ENCODE measurements at places on chromosomes 2 and 18.

DNA sequence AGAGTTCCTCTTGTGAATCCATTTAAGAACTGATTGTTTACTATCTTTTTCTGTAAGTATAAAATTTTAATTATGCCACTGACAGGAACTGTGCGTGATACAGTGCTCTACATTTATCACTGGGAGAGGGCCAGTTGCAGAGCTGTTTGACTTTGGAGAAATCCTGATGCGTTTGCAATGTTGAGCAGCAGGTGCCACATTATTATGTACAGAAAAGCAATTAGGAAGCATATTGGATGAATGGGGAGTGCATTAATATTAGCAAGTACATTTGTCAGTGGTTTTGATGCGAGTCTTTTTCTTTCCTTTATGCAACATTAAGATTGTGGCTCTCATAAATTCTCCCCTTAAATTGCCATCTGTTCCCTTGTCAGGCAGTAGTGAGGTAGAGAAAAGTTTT lies 302.3 kb upstream of the FANCL start:
- no peak for DNase-seq

DNA sequence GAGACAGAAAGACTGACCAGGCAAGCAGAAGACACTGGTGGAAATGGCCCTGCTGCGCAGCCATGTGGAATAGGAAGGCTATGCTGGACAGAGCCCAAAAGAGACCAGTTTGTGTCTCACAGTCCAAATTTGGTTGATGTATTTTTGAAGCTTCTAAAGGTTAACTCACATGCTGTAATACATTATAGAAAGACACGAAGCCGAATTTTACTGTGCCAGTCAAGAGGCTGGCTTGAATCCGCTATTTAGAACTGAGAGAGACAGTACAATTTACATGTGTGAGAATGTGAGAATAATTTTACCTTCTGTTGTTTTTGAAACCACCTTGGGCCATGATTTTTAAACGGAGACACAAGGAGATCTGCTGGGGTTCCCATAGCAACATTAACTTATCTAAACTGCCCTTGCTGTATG lies 113.6 kb downstream of the METTL8 start:
- DNase-seq, result no peak

GRCh38 chr2:52416340-52416739 lies 1351.3 kb upstream of the CHAC2 start:
- no peak for DNase-seq

GRCh38 chr2:176455816-176456291 lies 186.6 kb downstream of the MTX2 start:
- peak; percentile 56 for DNase-seq

DNA sequence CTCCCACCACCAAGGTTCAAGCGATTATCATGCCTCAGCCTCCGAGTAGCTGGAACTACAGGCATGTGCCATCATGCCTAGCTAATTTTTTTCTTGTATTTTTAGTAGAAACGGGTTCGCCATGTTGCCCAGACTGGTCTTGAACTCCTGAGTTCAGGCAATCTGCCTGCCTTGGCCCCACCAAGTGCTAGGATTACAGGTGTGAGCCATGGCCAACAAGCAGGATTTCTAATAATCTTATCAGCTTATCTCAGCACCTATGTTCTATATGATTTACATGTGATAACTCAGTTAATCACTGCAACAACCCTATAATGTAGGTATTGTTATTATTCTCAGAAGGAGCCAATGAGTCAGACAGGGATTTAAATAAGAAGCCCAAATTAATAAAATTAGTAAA lies 80.3 kb downstream of the GORASP2 start:
- DNase-seq, result no peak

DNA sequence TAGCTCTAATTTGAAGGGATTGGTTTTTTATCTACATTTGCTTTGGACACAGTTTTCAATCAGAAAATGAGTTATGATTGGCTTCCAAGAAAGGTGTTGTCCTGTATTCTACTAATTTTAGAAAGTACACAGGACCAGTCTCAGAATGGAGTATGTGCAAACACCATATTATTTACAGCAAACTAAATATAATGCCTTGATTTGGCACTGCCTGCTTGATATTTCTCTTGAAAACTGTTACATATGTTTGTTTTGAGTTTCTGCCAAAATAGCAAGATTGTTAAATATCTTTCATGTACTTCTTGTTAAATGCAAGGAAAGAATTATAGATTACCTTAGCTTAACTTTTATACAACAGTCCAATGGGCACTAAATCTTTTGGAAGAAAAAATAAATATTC lies 694.9 kb downstream of the KCNJ3 start:
- DNase-seq, result no peak

- DNase-seq, result no peak
Measured at GRCh38 chr2:233124421-233125080, 64.4 kb downstream of the INPP5D start.

GRCh38 chr2:8462280-8462679 lies 219.6 kb upstream of the ID2 start:
- DNase-seq, result no peak

GRCh38 chr2:147451902-147452515 lies 392.8 kb upstream of the ACVR2A start:
- no peak for DNase-seq

- no peak for DNase-seq
Measured at GRCh38 chr2:36355890-36356297, 316 bp downstream of the CRIM1 start.

- DNase-seq, result no peak
Measured at GRCh38 chr18:51150113-51150700, 47.3 kb downstream of the MEX3C start.

DNA sequence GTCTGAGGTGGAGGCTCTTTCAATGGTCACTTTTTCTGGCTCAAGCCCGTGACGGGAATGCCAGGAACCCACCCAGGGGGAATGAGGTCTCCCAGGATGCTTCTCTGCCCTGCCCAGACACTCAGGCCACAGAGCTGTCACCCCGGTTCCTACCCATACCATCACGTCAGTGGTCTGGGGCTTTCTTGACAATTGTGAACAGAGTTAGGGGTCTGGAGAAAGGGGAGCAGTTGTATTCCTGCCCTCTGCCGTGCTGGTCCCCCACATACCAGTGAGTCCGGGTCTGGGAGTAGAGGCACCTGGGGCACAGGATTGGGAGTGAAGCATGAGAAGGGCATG lies 97.2 kb downstream of the B3GNT2 start:
- DNase-seq, result no peak

- no peak for DNase-seq
Measured at GRCh38 chr2:240465268-240465764, 29.9 kb downstream of the GPC1 start.

DNA sequence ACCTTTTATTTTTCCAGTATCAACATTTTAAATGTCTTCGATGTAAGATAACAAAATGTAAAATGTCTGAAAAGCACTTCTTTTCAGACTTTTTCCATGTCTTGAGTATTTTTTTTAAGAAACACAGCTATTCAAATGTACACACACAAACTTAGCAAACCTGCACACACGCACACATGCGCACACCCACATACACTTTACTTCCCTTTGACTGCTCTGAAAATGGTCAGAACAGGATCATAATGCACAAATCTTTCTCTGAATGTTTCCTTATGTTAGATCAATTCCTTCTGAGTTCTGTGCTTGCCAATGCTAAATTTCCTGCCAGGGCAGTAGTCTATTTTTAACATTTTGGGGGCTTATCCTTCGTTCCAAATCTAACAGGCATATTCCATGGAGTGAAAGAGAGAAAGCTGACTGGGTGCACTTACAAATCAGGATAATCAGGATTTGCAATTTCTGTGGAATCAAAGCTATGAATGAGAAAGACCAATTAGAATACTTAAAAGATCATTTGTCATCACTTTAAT lies 136.3 kb downstream of the ZEB2 start:
- no peak for DNase-seq

GRCh38 chr2:101330253-101330933 lies 21.9 kb upstream of the RNF149 start:
- no peak for DNase-seq

GRCh38 chr2:129747500-129748125 lies 231.9 kb upstream of the RAB6C start:
- no peak for DNase-seq

- DNase-seq, result no peak
Measured at GRCh38 chr2:39033980-39034379, 86.9 kb downstream of the SOS1 start.

DNA sequence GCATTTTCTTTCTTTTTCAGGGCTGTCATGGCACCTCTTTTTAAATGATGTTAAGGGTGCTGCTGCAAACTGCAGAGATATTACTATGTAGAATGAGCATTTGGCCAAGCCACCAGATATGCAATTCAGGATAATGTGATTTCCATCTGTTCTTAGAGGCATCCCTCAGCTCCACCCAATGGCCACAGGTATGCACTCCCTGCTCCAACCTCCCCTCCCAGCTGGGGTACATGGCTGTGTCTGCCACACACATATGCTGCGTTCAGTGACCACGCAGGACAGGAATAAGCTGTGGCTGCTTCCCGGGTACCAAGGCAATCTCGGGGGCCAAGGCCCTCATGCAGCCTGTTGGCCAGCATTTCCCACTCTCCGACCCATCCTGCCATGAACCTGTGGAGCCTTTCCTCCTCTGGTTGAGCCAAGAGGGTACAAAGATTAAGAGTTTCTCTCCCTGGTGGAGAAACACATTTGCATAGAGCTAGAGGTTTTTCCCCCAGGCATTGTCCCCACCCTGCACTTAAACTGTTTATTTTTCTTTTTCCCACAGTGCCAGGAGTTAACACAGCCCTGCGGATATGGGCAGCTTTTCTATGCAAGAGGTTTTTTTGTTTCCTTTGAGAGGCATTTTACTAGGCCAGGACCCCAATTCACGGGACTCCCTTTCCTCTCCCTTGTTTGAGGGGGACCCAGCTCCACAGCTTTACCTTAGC lies 147.0 kb downstream of the GCA start:
- no peak for DNase-seq

DNA sequence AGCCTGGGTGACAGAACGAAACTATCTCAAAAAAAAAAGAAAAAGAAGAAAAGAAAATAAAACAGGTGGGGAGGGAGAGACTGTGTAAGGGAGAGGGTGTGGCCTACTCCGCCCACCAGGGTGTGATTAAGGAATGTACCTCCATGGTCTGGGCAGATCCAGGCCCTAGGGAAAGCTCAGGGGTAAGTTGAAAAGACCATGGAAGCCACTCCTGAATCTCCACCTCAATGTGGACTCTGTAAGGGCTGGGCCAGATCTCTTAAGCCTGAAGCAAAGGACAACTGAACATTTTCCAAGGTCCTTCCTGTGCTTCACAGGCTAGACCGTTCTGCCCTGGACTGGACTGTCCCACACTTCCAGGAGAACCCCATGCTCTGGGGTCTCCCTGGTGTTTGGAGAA lies 9.7 kb upstream of the ATG16L1 start:
- no peak for DNase-seq

GRCh38 chr2:521853-522530 lies 155.2 kb downstream of the TMEM18 start:
- DNase-seq, result peak; percentile 63

DNA sequence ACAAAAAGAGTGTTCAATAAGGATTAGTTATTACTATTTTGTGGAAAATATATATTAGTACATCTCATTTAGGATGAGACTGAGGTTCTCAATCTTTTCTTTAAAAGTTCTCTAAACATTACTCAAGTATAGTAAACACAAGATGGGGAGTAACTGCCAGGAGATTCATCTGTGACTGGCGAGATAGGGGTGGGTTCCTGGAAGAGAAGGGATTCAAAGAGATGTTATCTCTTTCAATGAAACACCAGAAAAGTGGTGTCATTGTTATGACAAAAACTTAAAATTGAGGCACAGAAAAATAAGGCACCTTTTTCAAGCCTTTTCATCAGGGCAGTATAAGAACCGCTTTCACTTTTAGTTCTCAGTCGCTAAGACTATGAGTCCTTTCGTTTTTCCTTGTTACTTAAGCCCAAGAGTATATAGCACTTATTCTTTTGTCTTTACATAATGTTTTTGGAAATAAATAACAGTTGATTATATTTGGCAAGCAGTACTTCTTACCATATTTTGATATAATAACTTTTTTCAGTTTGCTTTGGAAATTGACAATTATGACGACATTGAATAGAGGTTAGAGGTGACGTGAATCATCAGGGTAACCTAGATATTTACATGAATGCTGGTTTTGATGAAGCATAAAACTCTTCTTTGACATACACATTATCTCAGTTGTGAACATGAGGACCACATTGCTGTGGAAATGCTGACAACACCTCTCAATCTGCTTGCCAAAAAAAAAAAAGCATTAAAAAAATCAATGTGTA lies 393.9 kb upstream of the TCF4 start:
- DNase-seq, result no peak

- DNase-seq, result no peak
Measured at GRCh38 chr2:15983496-15983895, 43.1 kb downstream of the MYCN start.

DNA sequence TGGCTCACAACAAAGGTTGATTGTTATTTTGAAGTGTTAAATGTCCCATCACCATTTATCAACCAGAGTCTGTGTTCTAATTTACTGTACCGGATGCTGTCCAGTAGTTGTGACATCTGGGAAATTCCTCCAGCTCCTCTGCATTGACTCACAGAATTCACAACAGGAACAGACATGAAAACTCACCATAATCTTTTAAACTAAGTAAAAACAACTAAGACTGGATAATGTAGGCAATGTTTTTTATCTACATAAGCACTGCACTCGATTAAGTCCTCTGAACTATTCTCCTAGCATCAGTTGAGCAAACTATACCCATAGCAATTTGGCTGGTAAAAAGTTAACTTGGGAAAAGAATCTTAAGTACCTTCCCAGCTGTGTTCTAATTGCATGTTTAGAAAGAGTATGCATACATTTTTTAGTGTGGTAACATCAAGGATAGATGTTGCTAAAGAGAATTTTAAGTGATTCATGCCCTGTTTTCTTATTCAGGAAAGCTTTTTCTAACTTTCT lies 42.9 kb upstream of the MYO1B start:
- no peak for DNase-seq

DNA sequence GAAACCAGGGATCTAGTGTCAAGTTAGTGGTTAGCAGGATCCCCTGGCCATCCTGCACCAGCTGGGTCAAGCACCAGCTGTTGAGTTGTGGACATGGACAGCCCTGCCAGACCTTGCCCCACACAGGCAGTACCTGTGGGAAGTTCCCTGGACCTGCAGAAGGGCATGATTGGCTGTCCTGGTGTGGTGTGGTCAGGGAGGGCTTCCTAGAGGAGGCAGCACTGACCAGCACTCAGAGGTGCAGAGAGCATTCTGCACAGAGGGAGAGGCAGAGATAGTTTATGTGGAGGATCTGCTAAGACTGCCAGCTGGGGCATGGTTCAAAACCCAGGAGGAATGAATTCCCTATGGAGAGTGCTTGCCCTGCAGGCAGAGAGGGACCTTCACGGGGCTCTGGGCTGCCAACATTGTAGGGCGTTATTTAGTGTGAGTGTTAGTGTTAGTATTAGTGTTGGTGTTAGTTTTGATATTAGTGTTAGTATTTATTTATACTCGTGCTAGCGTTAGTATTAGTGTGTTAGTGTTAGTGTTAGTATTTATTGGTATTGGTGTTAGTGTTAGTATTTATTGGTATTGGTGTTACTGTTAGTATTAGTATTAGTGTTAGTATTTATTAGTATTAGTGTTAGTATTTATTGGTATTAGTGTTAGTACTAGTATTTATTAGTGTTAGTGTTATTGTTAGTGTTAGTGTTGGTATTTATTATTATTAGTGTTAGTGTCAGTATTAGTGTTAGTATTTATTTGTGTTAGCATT lies 31.9 kb downstream of the TWIST2 start:
- DNase-seq, result peak; percentile 73

- no peak for DNase-seq
Measured at GRCh38 chr2:99537910-99538485, 48.2 kb upstream of the REV1 start.
